CD8-positive, alpha-beta memory T cell (primary cell): ENCODE measurements at places on chromosomes 2 and 18. TPM values are rescaled to one million over a fixed set of nuclear protein-coding genes. Genes with fewer than 3 reads are reported as not detected.

DNA sequence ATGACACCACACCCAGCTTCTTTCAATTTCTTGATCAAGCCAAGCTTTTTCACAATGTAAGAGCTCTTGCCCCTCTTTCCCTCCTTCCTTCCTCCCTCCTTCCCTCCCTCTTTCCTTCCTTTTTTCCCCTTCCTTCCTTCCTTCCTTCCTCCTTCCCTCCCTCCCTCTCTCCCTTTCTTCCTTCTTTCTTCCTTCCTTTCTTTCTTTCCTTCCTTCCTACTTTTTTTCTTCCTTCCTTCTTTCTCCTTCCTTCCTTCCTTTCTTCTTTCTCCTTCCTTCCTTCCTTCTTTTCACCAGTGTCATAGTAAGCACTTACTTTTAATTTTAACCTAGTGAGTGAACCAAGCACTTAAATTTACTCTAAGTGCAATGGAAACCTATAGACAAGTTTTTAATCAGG is 21.2 kb upstream of the PSME4 start:
- DNase-seq = no peak

DNA sequence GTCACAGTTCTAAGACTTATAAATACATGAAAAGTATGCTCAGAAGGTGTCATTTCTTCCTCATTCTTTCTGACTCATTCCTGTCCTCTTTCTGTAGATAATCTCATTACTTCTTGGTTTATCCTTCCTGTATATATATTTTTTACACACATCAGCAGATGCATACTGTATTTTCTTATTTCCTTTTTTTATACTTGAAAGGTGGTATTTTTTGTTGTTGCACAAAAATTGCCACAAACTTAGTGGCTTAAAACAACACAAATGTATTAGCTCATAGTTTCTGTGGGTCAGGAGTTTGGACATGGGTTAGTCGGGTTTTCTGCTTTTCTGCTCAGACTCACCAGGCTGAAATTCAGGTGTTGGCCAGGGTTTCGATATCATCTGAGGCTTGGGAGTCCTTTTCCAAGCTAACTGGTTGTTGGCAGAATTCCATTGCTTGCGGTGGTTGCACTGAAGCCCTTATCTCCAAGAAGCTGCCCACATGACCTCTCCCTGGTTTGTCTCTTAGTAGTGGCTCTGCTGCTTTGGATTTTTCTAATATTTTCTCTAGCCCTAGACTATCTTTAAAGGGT is 162.6 kb downstream of the FMNL2 start:
- DNase-seq = no peak

- no peak for DNase-seq
These were observed 968.5 kb downstream of the BCL11A start for GRCh38 chr2:59584958-59585357.

- DNase-seq = no peak
These were observed 1249.2 kb upstream of the ZEB2 start for GRCh38 chr2:145769011-145769716.

The IL1R1 gene
- total RNA-seq = 3.7 TPM

GRCh38 chr2:43605079-43605655 is 9.3 kb upstream of the THADA start:
- no peak for DNase-seq

The CCDC141 gene
- total RNA-seq = 2.1 TPM

DNA sequence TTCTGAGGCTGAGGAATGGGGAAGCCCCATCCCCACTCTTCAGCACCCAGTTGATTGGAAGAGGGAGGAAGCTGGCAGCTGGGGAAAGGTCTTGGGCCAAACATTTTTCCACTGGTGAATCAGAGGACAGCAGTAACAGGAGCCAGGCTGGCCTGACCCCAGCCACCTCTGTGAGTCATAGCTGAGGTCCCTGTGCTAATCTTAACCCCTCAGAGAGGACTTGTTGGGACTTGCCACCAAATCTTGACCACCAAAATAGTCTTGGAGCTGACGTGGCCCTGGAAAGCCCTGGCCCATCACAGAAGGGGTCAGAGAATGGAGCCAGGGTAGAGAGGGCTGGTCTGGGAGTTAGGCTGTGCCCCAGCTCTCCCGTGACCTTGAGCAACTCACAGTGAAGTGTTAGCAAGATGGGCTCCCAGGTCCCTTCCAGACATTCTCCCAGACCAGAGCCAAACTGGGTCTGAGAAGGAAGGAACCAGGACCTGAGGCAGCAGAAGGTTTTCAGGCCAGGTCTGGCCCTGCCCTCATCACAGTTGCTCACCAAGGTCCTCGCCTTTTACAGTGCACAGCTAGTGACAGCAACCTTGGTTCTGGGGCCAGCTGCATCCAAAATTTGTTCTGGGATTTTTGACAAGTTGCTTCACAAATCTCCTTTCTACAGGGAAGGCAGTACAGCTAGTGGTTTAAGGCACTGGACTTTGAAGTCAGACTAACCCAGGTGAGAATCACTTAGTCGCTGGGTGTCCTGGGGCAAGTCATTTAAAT is 266.6 kb downstream of the CYP26B1 start:
- DNase-seq = no peak

The CD8B gene
- 273 TPM for total RNA-seq

- no peak for DNase-seq
These were observed 74.3 kb upstream of the ADAM23 start for GRCh38 chr2:206368933-206369569.

The CXCR1 gene
- total RNA-seq = not detected

The REG3A gene
- not detected for total RNA-seq

- DNase-seq = no peak
These were observed 267.6 kb downstream of the CD226 start for GRCh38 chr18:69680123-69680522.

DNA sequence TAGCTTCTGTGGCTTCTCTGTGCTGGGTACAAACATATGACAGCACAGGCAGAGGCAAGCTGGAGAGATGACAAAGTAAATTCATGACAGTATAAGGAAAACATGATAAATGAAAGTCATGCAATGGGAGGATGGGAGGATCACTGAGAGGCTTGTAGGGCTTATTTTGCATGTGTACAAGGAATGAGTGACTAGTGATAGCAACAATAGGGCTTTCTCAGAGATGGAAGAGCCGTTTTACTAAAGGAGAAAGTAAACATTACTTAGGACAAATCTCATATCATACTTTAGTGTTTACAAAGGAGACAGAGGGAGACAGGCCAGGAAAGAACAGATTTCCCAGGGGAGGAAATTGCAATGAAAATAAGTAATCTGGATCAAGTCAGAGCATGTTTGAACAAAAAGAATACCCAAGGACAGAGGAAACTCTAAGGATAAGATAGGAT is 82.5 kb upstream of the RBMS1 start:
- no peak for DNase-seq

GRCh38 chr18:78652001-78652545 is 327.5 kb upstream of the SALL3 start:
- DNase-seq = no peak

The ABCG8 gene
- total RNA-seq = not detected

The TNFRSF11A gene
- 3.1 TPM for total RNA-seq

GRCh38 chr2:16763056-16763455 is 97.4 kb upstream of the CYRIA start:
- DNase-seq = no peak

GRCh38 chr2:212314680-212315079 is 223.9 kb downstream of the ERBB4 start:
- no peak for DNase-seq

DNA sequence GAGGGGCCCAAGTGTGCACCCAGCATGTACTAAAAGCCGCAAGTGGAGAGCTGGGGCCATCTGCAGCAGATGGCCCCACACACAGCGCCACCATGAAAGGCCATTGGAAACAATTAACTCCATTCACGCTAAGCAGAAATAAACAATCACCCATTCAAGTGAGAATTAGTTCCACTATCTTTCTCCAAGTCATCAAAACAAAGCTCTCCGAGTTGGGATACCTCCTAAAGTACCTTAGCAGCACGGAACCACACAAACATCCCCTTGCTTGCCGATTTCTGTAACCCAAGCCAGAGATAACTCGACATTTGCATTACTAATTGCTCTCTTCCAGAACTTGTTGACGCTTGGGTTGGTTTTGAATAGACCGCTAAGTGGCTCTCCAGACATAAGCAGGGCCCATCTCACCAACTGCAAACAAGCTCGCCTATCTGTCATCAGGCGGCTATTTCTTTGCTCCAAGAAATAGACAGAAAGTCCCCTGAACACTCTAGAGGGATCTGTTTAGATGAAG is 840.6 kb upstream of the SALL3 start:
- DNase-seq = no peak

The STARD6 gene
- 0.46 TPM for total RNA-seq

The REG3G gene
- total RNA-seq = not detected

The FAP gene
- total RNA-seq = not detected

DNA sequence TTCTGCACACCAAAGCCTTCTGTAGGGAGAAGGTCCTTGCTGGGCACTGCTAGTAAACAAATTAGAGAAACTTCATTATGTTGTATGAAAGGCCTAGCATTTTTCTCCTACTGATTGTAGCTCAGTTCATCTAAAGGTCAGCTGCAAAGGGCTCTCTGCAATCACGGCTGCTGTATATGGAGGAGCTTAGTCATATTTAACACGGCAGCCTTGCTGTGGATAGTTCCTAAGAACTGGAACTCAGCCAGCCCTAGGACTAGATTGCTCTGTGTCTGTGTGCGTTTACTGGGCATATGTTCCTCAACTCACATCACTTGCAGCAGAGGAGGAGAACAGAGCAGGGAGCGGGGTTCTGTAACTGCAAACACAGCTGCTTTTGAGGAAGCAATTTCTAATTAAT is 1103.9 kb upstream of the KLHL29 start:
- no peak for DNase-seq

GRCh38 chr18:76451396-76452331 is 43.4 kb downstream of the ZNF516 start:
- DNase-seq = no peak

The GALR1 gene
- total RNA-seq = not detected

DNA sequence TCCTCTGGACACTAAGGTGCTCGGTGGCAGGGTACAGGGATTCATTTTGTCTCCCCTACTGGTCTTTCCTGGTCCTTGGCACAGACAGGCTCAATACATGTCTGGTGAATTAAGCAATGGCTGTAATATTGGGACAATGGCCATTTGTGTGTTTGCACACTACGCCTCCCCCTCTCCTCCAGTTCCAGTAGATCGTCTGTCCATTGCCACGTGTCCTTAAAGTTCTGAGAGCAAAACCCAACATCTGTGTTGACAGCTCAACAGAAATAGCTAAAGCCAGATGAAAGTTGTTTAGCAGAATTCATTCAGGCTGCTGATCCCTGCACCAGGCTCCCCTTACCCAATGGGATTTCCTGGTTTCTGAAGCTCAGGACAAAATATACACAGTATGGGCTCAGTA is 9.0 kb upstream of the FABP1 start:
- no peak for DNase-seq

GRCh38 chr2:144924827-144925226 is 404.9 kb upstream of the ZEB2 start:
- no peak for DNase-seq

- no peak for DNase-seq
These were observed 20.8 kb upstream of the VIT start for GRCh38 chr2:36675579-36676282.

DNA sequence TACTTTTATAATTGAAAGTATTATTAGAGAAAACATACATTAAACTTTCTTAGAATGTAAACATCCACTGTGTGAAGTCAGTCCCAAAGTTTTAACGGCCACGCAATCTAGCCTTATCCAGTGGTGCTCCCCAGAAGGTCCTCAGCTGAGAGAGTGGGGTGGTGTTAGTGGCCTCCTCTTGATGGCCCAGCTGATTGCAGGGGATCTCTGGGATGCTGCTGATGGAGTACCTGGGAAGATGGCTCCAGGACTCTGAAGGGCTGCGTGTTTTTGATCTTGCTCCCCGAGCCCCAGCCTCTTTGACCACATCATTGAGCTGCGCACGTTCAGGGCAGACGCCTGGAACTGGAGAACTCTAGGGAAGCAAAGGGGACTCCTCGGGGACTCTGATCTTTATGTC is 181.4 kb downstream of the FAM210A start:
- DNase-seq = no peak

GRCh38 chr18:48992791-48993555 is 42.2 kb upstream of the SMAD7 start:
- DNase-seq = no peak
